Renal cortex interstitium (tissue), 15 donors: ENCODE measurements at places on chromosomes 2 and 18.

- no peak for DNase-seq
Observed at GRCh38 chr18:78092901-78093300, 843.3 kb downstream of the GALR1 start.

- DNase-seq, result no peak
Observed at GRCh38 chr2:19362094-19362754, 3.8 kb upstream of the OSR1 start.

DNA sequence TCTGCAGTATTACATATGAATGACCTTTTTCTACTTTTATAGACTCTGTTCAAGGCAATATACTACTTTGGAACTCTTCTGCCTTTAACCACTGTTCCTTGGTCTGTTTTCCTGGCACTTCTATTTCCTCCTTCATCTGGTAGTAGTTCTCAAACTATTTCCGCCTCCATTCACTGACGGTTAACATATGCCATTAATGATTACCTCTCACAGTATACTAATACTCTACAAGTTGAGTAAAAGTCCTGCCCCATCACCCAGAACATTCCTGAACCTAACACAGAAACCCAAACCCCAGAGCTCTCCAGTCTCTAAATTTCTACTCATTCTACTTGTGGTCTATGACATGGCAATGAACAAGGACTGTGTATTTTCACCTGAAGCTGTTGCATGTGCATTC, 4.5 kb downstream of the GFPT1 start:
- no peak for DNase-seq

GRCh38 chr2:69501301-69501700, 64.1 kb upstream of the NFU1 start:
- DNase-seq, result no peak

- no peak for DNase-seq
Observed at GRCh38 chr2:223042704-223043118, 9.3 kb upstream of the KCNE4 start.

DNA sequence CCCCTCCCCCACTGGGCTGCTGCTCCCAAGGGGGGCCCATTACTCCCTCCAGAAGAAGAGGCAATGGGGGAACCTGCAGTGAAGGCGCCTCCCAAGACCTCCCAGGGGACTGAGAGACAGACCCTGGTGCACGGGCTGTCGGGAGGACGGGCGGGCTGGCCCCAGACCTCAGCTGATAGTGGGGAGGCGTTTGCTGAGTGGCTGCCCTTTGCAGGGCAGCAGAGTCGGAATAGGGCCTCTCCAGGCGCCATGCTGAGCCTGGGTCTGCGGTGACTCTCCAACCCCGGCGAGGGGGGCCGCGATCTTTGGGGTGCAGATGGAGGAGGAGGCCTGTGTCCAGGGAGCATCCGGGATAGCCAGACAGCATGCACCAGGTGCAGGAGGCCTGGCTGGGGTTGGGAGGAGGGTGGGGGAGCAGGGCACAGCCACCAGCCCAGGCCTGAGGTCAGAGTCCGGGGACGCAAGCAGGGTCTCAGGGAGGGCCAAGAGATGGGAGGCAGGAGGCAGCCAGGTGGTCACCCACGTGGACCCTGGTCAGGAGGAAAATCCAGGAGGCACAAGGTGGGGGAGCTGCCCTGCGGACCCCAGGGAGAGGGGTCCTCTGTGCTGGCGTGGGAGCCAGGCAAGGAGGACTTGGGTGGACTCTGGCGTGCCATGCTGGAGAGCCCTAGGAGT, 11.0 kb downstream of the CROCC2 start:
- no peak for DNase-seq

- no peak for DNase-seq
Observed at GRCh38 chr2:28547906-28548600, 52.2 kb downstream of the PLB1 start.

DNA sequence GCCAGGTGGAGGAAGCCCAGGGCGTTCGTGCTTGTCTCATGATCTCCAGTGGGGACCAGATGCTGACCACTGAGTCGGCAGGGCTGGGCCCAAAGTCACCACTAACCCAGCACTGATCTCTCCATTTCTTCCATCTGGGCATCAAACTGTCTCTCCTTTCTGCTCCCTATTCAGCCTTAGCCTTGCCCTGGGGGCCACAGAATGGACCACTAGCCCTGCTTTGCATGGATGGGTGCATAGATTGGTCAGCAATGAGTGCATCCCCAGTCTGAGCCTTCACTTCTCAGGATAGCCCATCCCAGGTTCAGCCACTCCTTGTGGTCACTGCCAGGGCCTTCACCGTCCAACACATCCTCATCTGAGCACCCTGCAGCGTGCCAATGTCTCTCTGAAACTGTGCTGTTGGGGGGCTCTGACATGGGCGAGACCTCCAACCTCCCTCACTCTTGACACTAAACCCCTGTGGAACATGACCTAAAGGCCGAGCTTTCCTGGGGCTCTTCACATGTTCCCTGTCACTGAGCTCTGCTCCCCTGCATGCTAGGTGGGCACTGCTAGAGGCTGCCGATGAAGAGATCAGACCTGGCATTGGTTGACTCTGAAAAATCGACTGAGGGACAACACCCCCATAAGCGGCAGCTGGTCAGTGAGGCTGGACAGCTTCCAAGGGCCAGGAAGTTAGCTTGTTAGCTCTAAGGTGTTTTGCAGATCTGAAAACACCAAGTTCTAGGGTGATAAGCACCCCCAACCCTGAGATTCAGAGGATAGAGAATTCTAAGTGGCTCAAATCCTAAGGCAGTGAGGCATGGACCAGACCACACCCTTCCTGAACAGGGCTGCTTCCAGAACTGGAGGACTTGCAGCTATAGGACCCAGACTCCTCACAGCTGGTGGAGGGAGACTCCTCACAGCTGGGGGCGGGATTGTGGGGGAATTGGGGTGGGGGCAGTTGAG, 61.7 kb downstream of the HS1BP3 start:
- no peak for DNase-seq

DNA sequence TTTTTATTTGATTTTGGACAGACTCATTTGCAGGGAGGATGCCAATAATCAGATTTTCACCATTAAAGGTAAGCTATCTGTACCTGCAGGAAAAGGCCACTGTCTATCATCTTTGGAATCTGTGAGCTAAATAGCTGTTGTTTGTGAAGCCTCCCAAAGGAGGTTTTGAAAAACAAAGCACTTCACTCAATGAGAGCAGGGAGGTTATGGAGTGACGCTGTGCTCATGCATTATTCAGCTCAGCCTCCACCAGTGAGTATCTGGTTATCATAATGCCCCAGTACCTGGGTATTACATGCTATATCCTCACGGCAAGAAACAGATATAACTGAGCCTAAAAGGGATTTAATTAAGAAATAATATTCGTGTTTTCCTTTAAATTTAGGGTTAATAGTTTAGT, 189.6 kb upstream of the PIK3C3 start:
- no peak for DNase-seq

- no peak for DNase-seq
Observed at GRCh38 chr2:46325182-46325928, 28.1 kb downstream of the EPAS1 start.

- DNase-seq, result no peak
Observed at GRCh38 chr18:79367989-79368388, 27.7 kb upstream of the NFATC1 start.

DNA sequence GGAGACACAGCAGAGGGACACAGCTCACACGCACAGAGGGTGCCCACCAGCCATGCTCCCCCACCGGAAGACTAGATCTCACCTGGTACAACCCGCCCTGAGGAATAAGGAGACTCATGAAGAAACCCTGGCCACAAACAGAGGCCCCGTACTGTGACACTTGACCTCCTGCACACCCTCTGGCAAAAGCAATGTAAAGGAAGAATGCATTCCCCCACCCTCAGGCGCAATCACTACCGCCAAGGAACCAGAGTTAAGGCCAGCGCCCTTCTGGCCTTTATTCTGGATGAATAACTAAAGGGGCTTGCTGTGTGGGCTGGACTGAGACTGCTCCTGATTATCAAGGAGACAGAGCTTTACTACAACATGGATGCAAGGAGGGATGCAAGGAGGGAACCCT, 509.2 kb upstream of the SPHKAP start:
- no peak for DNase-seq

DNA sequence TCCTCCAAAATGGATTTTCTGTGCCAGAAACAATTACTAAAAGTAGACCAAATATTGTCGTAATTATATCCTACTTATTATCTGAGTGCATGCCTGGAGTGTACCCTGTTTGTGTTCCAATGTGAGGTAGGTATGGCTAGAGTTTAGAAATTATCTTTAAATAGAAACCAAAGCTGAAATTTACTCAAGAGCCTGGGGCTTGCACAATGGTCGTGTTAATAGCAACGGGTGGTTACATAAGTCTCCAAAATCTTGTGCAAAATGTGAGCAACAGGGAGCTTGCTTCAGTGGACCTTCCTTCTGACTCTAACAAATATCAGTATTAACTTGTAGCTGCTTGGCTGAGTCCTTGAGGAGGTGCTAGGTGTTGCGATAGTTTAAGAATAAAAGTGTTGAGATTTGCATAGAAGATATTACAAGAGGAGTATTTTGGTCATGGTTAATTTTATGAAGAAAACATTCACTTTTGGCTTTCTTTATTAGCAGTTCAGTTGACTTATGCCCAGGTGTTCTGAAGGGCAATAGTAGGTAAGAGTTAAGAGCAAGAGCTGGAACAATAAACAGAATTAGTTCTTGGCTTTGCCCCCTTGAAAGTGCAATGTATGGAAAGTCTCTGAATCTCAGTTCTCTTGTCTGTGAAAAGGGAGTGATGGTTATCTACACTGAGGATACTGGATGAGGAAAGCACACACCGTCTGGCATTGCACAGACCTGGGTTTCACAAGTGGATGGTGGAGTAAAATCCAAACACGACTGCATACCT, 4.6 kb downstream of the CXCR4 start:
- DNase-seq, result no peak

GRCh38 chr18:24003903-24004640, 10.5 kb upstream of the TTC39C start:
- DNase-seq, result no peak

GRCh38 chr2:165895974-165896373, 57.6 kb downstream of the TTC21B start:
- DNase-seq, result no peak

- no peak for DNase-seq
Observed at GRCh38 chr2:44510246-44510645, 148.5 kb downstream of the CAMKMT start.

DNA sequence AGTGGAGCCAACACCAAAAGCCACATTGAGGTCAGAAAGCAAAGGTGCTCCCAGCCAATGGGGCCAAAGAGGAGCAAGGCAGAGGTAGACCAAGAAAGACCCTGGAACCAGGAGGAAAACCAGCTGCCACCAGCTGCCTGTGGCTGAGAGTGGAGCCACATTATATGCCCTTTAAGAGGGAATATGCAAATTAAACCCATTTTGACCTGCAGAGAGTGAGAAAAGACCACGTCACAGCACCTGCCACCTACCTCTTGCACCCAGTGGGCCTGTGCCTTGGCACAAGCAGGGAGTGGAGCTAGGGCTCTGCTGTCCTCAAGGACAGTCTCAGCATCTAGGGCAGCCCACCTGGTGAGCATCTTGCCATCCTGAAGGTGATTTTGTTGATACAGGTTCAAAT, 161.3 kb downstream of the MTCL1 start:
- no peak for DNase-seq

DNA sequence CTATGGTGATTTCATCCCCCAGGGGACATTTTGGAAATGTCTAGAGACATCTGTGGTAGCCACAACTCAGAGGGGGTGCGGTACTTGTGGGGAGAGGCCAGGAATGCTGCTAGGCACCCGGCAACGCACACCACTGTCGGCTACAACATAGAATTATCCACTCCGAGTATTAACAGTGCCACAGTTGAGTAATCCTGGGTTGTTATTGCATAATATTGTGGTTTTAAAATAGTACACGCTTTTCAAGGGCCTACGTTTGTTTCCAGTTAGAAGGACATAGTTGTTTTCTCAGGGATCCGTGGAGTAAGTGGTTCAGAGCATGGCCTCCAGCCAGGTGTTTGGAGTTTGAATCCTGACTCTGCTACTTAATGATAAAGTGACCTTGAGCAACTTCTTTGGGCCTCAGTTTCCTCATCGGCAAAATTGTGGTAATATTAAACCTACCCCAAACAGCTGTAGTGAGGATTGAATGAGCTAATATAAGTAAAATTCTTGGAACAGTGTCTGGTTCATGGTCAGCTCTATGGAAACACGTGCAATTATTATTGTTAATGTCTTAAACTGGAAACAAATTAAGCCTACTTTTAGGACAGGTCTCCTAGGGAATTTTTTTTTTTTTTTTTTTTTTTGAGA, 24.5 kb downstream of the CYP27A1 start:
- DNase-seq, result no peak

- no peak for DNase-seq
Observed at GRCh38 chr18:43882358-43883055, 605.2 kb upstream of the SYT4 start.

DNA sequence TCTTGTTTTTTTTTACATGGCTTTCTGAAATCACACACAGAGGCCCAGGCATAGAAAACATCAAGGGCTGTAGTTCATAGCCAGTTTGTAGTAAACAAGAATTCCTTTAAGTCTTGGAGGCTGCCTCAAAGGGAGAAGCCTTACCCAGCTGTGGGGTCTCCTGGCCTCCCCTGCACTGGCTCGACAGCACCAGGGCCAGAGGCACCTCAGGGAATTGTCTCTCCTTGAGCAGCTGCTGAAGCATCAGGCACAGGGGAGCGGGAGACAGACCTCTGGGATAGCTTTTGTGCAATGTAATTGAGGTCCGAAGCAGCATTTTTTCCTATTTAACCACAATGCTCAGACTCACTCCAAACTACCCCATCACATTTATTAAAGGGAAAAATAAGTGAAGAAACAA, 209.1 kb downstream of the HRH4 start:
- no peak for DNase-seq

DNA sequence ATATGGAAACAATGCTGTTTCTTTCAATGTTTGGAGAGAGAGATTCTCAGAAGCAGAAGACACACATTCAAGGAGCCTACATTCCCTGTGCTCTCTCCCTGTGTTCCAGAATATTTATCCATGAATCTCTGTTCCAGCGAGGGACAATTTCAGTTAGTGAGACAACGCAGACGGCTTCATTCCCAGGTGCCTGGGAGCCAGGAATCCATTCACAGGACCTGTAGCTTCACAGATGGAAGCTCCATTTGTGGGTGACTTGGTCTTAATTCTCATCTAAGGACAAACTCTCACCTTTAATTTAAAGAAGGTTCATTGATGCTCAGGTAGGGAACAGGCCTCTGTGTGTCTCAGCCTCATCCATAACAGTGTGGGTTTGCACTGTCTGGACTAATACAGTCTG, 1156.6 kb downstream of the RPIA start:
- DNase-seq, result no peak

DNA sequence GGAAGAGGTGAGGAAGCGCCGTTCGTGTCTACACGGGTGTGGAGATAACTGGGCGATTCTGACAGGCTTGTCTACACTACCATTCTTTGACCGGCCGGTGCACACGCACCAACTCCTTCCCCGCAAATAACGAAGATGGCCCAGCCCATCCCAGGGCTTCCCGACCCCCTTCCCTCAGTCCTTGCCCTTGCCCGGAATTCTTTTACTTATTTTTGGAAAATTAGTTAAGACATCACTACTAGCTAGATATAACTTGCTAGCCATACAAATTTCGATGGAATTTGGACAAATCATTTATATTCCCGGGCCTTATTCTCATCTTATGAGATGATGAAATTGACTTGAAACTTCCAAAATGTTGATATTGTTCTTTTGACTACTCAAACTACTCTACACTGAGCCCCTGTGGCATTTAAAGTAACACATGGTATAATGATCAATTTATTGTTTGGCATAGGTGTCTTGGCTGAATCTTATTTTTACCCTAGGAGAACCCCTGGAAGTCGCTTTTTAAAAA, 1.3 kb downstream of the ERICH2 start:
- DNase-seq, result no peak
